CD4-positive, alpha-beta T cell treated with Interferon gamma for 1 hour (primary cell): ENCODE measurements at places on chromosomes 1 and 21.

- no peak for DNase-seq
Observed at GRCh38 chr1:41377397-41377796, 16.2 kb downstream of the FOXO6 start.

- DNase-seq: no peak
Observed at GRCh38 chr1:172845865-172846264, 187.0 kb downstream of the FASLG start.

DNA sequence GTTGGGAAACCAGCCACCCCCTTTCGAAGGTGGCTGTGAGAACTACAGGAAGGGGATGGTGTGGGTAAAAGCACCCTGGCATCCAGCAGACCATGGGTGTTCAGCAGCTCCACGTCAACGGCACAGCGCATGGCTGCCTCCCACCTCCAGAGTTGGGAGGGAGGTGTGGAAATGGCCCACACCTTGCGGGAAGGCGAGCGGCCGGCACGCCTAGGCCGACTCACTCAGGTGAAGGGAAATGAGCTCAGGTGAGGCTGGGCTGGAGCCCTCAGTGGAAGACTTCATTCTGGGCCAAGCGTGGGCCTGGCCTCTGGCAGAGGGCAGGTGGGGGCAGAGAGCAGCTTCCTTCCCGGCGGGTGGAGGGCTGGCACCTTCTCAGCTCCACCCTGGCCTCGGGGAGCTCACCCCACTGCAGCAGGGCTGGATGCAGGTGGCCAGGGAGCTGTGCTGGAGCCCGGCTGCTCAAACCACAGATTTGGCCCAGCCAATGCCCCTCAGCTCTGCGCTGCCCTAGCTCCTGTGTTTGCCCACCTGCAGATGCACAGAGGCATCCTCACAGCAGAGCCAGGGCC is 24.8 kb upstream of the ALDH4A1 start:
- DNase-seq: no peak

DNA sequence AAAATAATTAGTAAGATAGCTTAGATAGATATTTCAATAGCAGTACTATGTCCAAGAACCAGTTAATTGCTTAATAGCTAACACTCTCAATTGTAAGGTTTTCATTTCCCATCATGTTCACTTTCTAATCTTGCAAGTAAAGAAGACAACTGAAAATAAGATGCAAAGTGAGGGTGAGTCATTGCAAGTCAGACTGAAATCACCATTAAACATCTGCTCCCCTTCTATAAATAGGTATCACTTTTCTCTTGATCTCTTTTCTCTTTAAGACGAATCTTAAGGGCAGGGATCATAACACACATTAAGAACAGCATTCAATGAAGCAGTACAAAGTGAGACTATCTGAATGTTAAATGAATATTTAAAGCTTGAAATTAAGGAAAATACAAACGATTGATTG is 40.4 kb downstream of the UBR4 start:
- DNase-seq: no peak

DNA sequence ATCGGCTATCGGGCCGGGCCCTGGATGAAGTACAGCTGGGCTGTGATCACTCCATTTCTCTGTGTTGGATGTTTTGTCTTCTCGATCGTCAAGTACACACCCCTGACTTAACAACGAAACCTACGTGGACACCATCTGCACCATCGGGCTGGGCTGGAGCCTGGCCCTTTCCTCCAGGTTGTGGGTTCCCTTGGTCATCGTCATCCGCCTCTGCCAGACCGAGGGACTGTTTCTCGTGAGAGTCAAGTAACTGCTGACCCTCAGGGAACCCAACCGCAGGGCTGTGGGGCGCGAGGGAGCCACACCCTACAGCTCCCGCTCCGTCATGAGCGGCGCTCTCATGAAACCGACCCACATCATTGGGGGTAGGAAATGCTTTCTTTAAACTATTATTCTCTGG is 842.4 kb upstream of the TMPRSS15 start:
- DNase-seq: no peak

DNA sequence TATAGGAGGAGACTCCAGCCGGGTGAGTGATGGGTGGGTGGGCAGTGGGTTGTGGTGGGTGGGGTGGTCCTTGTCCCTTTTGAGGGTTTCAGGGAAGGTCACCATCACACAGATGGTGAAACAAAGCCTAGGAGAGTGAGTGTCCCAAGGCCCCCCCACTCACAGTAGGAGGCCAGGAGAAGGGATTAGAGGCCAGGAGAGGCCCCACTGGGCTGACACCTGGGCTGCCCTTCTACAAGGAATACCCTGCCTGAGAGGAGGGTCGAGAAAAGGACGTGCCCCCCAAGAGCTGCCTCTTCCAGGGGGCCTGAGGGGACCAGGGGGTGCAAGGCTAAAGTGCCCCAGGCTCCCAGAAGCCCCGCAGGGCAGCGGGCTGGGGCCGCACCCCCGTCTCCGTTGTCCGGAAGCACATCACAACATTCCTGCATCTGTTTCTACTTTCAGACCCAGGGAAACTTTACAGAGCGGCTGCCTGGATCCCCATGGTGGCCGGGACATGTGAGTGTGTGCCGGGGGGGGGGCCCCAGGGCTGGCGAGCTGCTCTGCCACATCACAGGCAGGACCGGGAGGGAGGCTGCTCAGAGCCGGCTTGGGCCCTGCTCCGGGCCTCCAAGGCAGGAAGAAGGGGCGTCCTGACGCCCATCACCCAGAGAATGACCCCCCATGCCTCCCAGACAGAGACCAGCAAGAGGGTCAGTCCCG is 68.2 kb downstream of the ARHGEF16 start:
- no peak for DNase-seq

DNA sequence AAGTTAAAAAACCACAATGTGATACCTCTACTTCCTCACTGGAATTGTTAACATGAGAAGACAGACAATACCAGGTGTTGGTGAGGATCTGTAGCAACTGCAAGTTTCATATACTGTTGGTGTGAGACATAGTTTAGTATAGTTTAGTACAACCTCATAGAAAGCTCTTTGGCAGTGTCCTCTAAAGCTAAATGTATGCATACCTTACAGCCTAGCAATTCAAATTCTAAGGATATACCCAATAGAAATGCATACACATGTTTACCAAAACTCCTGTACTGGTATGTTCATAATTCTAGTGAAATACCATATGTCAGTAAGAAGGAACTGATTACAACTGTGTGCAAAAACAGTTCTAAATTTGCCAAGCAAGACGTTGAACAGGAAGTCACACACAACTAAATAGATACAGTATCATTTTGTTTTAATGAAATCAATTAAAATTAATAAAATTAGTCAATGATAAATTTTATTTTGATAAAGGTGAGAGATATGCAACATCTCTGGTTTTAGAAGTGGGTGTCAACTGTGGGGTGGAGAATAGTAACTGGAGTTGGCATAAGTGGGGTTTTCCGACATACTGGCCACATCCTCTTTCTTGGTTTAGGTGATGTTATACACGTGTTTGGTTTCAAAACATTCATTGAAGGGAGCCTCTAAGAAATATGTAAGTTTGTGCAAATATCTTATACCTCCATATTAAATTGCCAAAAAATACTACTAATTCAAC is 450.7 kb downstream of the PTPRC start:
- peak; percentile 31 for DNase-seq

- no peak for DNase-seq
Observed at GRCh38 chr1:26315874-26316850, 1.6 kb upstream of the CD52 start.

GRCh38 chr21:33127868-33128242 is 57.9 kb downstream of the OLIG1 start:
- no peak for DNase-seq

- no peak for DNase-seq
Observed at GRCh38 chr1:109768335-109768650, 4.6 kb upstream of the EPS8L3 start.

DNA sequence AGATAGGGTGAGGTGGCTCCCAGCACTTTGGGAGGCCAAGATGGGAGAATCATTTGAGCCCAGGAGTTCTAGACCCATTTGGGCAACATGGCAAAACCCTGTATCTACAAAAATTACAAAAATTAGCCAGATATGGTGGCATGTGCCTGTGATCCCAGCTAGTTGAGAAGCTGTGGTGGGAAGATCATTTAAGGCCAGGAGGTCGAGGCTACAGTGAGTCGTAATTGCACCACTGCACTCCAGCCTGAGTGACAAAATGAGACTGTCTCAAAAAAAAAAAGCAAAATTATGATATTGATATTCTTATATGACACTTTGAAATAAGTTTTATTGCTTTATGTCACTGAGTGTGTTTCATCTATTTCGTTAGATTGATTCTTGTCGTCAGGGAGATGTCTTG is 7.4 kb downstream of the ACADM start:
- no peak for DNase-seq

DNA sequence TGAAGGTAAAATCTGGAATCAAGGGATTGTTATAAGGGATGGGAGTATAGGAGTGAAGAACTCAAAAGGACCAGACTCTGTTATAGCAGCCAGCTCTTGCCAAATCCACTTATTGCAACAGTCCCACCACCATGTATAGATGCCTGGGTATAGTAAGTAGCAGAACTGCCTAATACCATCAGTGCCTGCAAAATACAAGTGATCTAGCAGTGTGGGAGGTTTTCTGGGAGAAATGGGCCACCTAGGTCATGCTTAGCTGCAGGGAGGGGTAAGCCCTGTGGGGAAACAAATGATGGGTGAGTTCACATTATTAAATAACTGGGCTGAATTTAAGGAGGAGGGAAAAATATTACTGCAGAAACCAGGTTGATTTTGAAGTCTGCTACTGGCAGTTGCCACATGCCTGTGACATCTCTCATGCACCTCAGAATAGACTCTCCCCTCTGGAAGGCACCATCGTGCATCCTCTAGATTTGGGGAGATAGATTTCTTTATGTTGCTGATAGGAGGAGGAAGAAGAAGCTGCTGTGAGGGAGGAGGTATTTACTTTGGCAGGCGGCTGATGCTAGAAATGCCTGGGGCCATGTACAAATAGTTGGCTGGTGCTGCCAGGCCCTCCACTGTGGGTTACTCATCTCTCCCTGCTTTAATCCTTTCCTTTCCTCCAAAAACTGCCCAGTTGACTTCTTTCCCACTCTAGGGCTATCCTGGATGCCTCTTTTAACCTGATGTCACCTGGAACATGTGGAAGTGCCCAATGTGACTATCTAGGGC is 27.5 kb downstream of the HLX start:
- DNase-seq: no peak

- no peak for DNase-seq
Observed at GRCh38 chr1:1035291-1035943, 15.5 kb downstream of the AGRN start.

DNA sequence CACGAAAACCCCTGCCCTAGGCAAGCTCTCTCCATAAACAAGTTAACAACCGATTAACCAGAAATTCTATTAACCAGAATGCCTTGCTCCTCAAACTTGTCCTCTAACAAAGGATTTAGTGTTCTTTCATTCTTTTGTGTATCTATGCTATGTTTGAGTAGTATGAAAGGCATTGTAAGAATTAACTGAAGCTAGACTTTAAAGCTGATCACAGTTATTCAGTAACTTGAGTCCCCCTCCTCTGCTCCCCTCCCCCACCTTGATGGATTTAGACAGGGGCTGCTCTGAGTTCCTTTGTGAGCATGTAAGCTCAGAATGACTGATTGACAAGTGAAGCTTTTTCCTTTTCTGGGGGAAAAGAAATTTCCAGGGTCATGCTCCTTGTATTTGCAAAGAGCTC is 257.6 kb downstream of the TTLL7 start:
- no peak for DNase-seq

- no peak for DNase-seq
Observed at GRCh38 chr1:31239653-31240241, at the start of gene NKAIN1. Gene NKAIN1, minus strand, starts transcription at chr1:31239887. Its CDS starts 340 bp downstream, at chr1:31239547.

- DNase-seq: peak; percentile 85
Observed at GRCh38 chr1:25232866-25233784, 823 bp upstream of the SYF2 start.

- no peak for DNase-seq
Observed at GRCh38 chr1:23864801-23865542, 3.1 kb downstream of the FUCA1 start.

DNA sequence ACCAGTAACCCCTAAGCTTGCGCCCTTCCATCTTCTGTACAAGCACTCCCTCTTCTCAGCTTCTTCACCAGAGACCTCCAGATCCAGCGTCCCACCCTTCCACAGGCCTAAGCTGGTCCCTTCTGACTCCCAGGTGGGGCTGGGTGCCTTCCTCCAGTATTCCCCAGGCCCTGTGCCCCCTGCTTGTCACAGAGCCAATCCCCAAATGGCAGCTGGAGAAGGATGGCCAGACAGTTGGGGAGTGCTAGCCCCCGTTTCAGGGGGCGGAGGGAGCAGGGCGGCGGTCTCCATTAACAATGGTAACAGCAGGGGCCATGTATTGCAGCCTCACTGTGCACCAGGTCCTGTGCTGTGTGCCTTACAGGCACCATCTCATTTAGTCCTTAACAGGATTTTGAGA is 85.7 kb downstream of the KCNN3 start:
- DNase-seq: no peak

DNA sequence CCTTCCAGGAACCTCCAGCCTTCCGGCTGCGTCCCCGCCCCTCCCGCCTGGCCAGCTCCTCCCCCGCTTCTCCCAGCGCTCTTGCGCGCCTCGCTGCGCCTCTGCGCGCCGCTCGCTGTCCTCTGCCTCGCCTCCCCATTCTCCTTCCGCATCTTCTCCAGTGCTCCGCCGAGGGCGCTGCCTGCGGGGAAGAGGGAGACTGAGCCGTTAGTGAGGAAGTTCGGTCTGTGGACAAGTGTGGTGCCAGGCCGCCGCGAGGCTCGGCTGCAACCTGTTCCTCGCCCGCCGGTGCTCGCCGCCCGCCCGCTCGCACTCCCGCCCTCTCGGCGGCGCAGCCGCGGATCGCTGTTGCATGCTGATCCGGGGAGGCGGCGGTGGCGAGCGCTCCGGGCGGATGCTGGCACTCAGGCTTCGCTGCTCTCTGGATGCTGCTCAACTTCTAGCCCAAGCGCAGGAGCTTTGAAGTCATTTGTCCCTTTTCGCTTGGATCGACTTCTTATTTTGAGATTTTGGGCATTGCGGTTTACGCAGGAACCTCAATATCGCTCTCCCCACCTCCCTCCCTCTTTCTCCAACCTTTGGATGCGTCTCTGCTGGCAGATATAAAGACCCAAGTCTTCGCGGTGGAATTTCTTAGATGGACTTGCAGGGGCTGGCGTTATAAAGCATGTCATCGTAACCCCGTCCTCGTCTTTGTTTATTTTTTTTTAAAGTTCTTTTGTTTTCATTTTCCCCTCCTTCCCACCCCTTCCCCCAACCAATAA is 614 bp upstream of the CACNA1E start:
- DNase-seq: peak; percentile 14

DNA sequence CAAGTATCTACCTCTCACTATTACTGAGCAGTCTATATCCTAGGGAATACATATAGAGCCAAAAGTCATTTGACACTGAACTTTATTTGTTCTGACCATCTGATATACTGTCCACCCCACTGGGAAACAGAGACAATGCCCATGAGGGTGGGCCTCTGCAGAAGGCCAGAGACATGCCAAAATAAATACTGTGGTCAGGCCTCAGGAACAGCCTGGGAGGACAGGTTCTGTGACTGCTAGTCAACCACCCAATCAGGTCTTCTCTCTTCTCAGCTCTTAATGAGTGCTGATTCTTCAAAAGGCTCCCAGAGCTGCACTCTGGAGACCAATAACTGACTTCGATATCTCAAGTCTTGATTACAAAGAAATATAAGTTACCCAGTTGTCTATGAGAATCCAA is 5.5 kb upstream of the ANKRD35 start:
- DNase-seq: no peak
